ENCODE measurements at places on chromosomes 13 and 19. TPM values are rescaled to one million over a fixed set of nuclear protein-coding genes. Genes with fewer than 3 reads are reported as not detected.

FCAR gene
- 0.14 TPM for polyA plus RNA-seq

UBE2L5 gene
- polyA plus RNA-seq, result 1.2 TPM

C19orf67 gene
- not detected for polyA plus RNA-seq

- no peak for DNase-seq
Measured at GRCh38 chr13:109941951-109942350, 155.6 kb upstream of the IRS2 start.

- no peak for DNase-seq
Measured at GRCh38 chr13:73671011-73671410, 463.2 kb downstream of the KLF12 start.

DNA sequence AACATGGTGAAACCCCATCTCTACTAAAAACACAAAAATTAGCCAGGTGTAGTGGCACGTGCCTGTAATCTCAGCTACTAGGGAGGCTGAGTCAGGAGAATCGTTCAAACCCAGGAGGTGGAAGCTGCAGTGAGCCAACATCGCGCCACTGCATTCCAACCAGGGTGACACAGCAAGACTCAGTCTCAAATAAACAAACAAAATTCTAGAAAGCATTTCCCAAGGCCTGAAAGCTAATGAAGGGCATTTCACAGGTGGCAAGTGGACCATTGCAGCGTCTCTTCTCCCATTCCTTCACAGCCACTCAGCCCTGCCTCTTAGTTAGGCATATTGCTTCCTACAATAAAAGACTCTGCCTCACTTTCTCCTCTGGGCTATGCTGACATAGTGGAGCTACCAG, 13.5 kb upstream of the RXFP2 start:
- no peak for DNase-seq

GRCh38 chr13:45787346-45787745, 64.2 kb downstream of the SIAH3 start:
- no peak for DNase-seq

Measured in renal cortex interstitium (tissue), 15 donors.